ENCODE measurements at places on chromosomes 12 and 14. TPM values are rescaled to one million over a fixed set of nuclear protein-coding genes. Genes with fewer than 3 reads are reported as not detected.

Gene TWF1
- 177 TPM for total RNA-seq

Gene TSPAN8
- not detected for total RNA-seq

Gene GALNT16
- total RNA-seq = 1.1 TPM

Gene UNC119B
- total RNA-seq = 37.5 TPM

Gene IGFBP6
- 300 TPM for total RNA-seq

Gene RPL10L
- not detected for total RNA-seq

Gene CBLN3
- 5.5 TPM for total RNA-seq

Gene SLCO1B1
- not detected for total RNA-seq

Gene MED13L
- total RNA-seq = 109 TPM

Gene MDM1
- total RNA-seq = 22.4 TPM

Gene ART4
- total RNA-seq = not detected
